CD4-positive, alpha-beta T cell treated with Interferon alpha-2 for 1 hour (primary cell): ENCODE measurements at places on chromosomes 6 and 20.

DNA sequence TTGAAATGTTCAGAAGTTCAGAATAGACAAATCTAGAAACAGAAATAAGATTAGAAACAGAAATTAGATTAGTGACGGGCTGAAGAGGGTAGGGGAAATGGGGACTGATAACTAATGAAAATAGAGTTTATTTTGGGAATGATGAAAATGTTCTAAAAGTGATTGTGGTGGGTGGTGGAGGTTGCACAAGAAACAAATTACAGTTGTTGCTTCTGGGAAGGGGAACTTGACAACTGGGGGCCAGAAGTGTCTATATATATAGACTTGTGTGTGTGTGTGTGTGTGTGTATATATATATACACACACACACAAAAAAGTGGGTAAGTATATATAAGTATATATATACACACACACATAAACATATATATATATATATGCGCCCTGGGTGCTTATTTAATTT, 86.5 kb upstream of the RREB1 start:
- no peak for DNase-seq

DNA sequence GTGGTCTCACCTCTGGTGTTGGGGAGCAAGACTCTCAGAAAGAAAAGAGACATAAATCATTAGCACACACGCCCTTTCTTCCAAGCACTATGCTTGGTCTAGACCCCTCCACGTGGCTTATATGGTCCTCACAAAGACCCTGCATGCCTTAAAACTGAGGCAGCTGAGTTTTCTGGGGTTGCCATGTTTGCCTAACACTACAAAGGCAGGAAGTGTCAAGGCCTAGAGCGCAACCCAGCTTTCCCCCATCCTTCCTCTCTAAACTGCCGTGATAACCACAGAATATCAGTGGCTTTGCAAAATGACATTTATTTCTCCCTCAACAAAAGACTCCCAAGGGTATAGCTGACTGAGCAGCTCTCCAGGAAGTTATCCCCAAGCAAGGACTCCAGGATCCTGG, 146.5 kb upstream of the TOP1 start:
- DNase-seq = peak; percentile 16

DNA sequence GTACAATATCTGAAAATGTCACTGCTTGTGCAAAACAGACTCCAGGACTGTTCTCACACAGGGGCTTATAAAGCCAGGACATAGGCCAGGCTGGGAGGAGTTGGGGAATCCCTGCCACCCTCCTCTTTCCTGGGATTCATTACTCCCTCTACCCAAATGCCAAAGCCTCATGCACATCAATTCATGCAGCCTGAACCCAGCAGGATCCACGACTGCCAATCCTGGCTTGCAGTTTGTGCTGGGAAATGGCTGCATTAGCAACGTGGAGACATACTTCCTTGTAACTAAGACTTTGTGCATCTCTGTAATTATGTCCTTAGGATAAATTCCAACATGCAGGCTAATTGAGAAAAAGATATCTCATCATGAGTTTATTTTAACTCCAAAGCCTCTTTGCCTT, 143.8 kb downstream of the SYCP2 start:
- DNase-seq = no peak

- DNase-seq = peak; percentile 40
These were observed 681 bp downstream of the DIDO1 start for GRCh38 chr20:62925420-62926228.

DNA sequence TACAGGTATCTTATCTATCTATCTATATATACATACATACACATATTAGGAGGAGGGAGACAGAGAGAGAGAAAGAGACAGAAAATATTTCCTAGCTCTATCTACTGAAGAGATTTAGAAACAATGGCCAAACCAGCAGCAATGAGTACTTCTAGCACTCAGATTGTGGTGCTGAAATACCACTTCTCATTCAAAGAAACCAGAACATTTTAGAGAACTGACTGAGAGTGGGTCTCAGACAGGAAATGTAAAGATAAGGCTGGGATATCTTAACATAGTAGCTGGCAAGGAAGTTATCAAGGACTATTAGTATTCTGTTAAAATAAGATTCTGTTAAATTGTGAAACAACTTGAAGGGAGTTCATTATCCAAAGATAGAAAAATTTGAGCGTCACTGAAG, 57.0 kb downstream of the DNAAF9 start:
- no peak for DNase-seq

- DNase-seq = no peak
These were observed 260.5 kb upstream of the AGPAT4 start for GRCh38 chr6:161534264-161534873.

DNA sequence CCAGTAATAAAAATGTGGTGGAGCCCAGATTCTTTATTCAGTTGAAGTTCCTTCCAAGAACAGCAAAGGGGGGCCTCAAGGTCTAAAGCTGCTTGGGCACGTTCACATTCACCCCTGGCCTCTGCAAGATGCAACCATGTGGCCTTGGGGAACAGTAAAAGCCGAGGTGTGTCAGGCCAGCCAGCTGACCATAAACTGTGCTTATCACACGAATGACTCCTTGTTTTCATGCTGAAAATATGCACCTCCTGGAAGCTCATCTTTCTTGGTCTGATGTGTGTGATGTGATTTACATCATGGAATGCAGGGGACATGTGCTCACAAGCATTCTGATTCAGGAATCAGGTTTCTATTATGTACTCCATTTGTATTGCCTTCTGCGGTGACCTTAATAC, 211.6 kb upstream of the MARCKS start:
- DNase-seq = no peak

GRCh38 chr20:41245086-41245707, 72.3 kb downstream of the ZHX3 start:
- no peak for DNase-seq

GRCh38 chr6:4318321-4318720, 182.9 kb upstream of the ECI2 start:
- DNase-seq = no peak

DNA sequence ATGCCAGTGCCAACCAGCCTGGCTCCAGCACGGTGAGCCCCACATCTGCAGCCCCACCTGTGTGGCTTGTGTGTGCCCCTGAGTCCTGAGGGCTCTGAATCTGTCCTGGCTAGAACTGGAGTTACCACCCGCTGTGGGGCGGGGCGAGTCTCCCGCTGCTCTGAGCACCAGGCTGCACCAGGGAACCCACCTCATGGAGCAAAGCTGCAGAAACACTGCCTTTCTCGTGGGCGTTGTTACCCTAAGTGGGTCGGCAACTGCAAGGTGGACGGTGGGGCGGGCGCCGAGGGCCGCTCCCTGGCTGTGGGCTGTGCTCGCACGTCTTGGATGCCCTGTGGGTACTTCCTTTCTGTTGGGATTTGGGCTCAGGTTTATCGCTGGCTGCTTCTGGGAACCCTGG, 12.7 kb upstream of the ZBTB46 start:
- no peak for DNase-seq

DNA sequence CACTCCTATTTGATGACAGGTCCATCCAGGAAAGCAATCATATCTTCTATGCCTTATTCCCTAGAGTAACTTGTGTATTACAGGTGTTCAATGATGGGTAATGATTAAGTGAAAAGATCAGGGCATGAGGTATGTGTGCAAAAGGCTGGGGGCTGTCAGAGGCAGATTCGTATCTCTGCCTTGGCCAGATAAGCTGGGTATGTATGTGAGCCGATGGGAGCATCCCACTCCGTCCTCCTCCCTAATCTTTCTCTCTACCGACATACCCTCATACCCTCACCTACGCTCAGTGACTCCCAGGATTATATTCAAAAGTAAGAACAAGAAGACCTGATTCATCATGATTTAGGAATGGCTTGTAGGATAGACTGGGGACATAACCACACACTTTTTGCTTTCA, 238.7 kb downstream of the PLCB1 start:
- no peak for DNase-seq

DNA sequence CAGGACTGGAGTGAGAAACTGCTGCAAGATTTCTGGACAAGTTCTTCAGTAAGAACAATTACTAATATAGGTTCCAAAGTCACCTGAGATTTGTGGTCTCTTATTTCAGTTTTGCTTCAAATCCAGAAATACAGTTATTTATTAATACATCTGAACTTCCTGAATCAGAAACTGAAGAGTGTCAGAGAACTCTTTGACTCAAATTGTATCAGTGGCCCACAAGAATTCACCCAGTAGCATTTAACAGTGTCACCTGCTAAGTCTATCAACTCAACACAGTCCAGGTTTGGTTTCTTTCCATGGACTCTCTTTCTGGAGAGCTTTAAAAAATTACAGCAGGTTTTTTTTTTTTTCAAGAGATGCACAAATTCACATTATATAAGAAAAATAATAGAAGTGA, 18.8 kb upstream of the NHSL1 start:
- no peak for DNase-seq

GRCh38 chr6:132703936-132704335, 9.9 kb downstream of the VNN1 start:
- no peak for DNase-seq

- DNase-seq = no peak
These were observed 13.7 kb upstream of the COL19A1 start for GRCh38 chr6:69852706-69853105.

DNA sequence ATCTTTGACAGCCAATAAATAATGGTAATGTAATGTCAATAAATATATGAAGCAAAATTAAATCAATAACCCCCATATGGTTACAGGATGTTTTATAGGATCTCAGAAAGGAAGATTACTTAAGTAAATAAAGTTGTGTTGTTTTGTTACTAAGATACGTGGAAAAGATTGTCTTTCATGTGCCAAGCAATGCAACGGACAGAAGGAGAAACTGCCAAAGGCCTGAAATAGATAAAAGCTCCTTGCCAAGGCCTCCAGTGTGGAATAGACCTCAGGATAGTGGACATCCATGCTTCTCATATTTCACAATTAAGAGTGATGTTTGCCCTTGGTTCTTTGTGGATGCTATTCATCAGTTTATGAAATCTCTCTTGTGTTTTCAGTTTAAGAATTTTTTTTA, 16.4 kb upstream of the FNDC1 start:
- no peak for DNase-seq

- DNase-seq = no peak
These were observed 100.5 kb upstream of the SLC22A23 start for GRCh38 chr6:3557336-3557735.

DNA sequence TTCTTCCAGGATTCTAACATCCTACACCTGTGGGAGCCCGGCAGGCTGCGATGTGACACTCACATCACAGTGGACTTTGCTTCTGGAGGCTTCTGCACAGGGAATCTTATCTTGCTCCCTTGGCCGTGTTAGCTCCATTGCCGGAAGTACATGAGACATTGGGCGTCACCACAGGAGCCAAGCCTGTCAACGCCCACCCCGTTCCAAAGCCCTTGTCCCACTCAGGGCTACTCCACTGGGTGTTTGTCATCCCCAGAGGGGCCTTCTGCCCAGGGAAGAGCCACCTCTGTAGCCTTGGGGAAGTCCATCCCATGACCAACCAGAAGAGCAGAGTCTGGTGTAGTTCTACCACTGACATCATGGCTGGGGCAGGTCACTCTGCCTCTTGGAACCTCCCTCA, 1.7 kb downstream of the RAB44 start:
- DNase-seq = no peak

DNA sequence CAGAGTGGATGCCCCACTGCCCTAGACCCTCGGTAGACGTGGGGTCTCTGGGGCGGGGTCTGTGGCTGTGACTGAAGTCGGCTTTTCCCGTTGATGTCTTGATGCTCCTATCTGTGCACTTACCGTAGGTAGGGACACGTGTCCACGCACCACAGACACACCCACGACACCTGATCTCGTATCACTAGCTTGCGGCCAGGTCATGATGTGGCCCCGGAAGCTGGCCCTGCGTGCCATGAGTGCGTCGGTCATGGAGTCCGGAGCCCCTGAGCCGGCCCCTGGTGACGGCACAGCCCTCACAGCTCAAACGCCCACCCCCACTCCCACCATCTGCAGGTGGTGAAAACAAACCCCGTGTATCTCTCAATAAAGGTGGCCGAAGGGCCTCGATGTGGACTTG, 33.9 kb upstream of the MRGBP start:
- DNase-seq = no peak

DNA sequence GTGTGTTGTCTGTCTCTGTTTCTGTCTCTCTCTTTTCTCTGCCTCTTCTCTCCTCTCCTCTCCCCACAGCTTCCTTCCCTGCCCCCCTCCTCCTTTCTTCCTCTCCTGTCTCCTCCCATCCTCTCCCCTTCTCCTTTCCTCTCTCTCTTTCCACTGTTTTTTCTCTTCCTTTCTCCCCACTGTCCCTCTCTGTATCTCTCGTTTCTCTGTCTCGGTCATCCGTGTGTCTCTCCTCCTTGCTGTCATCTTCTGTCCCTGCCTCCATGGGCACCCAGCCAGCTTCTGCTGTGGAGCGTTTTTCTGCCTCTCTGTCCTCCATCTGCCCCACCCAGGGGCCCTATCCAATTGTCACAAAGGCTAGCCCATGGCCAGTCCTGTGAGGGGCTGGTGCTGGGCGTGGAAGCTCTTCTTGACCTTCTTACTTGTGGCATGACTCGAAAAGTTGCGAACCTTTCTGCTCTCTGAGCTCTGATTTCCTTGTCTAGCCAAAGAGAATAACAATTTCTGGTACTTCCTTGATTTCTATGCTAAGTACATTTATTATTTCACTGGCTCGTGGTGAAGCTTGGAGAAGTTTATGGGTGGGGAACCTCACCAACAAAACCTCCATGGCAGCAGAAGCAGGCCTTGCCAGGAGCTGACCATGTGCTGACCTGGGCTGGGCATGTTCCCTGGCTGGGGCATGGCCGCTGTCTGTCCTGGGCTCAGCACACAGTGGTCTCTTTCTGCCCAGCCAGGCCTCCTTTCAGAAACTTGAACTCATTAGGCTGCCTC, 69.3 kb downstream of the CEBPB start:
- DNase-seq = no peak

DNA sequence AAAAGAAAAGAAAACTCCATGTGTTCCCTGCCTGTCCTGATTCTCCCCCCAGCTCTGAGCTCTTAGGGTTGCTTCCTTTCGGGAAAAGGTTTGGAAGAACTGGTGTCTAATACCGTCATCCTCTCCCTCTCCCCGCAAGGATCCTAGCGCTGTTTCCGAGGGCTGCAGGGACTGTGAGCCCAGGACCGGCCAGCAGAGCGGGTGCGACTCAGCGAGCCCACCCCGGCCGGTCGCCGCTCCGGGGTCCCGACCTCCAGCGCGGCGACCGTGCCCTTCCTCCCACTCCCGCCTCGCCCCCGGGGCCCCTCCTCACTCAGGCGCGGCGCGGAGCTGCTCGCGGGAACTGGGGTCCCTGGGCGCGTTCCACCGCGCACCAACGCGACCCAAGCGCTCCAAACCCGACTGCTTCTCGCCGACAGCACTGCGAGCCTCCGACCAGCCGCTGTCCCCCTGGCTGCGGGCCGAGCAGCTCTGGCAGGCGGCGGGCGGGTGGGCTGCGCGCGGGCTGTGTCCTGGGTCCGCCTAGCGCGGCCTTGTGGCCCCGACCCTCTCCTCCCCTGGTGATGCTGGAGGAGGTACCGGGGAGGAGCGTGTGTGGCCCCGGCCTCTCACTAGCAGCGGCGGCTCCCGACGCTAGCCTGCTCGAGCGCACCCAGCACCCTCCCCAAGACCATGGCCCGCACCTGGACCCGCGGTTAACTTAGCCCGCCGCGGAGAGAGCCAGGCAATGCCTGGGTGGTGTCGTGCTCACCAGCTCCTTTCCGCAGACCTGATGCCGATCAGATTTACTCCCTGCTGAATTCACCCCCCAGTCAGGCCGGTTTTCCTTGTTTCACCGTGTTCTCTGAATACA, at the start of gene PLA2G7:
Gene PLA2G7, minus strand, starts transcription at position 509 of the 853 bp plus-strand sequence. CDS start 12,484 bp downstream, outside the sequence.
- peak; percentile 1 for DNase-seq

- no peak for DNase-seq
These were observed 159.9 kb downstream of the GRM4 start for GRCh38 chr6:33985947-33986346.

- no peak for DNase-seq
These were observed 5.6 kb downstream of the EEF1A1 start for GRCh38 chr6:73515204-73515655.

- no peak for DNase-seq
These were observed 83.2 kb upstream of the PAX1 start for GRCh38 chr20:21622097-21622857.
